Tongue (tissue), 3 donors: ENCODE measurements at places on chromosomes 11 and 22.
A peak's percentile ranks its signal among the peaks of the same experiment; 100 is the strongest.

DNA sequence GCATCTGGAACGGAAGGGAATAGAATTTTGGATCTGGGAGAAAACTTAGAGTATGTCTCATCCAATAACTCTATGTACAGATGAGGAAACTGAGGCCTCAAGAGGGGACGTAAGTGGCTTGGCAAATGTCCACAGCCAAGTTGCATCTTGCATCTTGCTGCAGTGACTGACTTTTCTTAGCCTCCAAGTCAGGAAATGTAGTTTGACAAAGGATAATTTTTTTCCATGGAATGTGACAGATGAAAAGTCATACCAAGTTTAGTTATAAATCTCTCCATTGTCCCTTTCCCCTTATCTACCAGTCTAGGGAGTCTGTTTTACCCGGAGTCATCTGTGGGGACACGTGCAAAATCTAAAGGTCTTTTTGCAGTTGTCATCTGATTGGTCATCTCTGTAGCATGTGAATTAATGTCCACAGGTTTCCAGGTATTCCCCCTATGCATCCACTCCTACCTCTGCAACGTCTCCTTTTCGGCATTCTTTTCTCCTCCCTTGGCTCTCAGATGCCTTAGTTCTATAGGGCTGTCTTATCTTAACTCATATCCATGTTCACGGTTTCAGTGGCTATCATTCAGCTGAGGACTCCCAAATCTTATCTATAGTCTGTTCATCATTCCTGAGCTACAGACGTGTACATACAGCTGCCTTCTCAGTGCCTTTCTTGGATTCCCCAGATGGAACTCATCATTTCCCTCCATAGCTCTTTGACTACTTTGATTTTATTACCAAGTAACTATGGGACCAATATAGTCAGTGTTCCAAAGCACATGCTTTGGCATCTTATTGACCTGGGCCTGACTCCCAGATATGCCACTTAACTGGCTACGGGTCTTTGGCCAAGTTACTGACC is 139.5 kb upstream of the TIMP3 start:
- DNase-seq, result no peak

- no peak for DNase-seq
Observed at GRCh38 chr11:95239871-95240649, 9.1 kb upstream of the SESN3 start.

DNA sequence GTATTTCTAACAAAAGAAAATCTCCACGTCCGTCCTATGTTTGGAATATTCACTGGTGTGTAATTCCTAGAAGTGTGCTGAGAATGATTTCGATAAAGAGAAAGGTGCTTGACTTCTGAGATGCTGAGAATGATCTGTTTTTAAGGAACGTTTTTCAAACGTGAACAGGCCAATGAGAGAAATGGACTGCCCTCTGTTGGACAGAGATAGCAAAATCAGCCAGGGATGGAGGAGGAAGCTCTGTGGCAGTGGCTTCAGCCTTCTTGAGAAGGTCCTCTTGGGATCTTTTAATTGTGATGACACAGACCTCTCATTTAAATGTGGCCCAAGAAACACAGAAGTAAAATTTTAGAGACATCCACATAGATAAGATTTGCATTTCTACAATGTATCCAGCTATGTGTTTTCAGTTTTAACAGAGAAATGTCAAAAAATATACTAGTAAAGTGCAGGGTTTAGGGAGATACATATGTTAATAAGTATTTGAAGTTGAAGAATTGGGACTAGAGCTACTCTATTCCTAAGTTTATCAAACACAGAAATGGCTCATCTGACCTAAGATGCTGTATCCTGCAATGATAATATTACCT is 84.0 kb upstream of the RCN1 start:
- DNase-seq, result peak; percentile 51

- no peak for DNase-seq
Observed at GRCh38 chr11:10663990-10664389, 29.6 kb downstream of the IRAG1 start.

GRCh38 chr11:34509336-34509876 is 4.2 kb downstream of the ELF5 start:
- DNase-seq, result no peak

- no peak for DNase-seq
Observed at GRCh38 chr11:111633756-111634362, 31.6 kb downstream of the SIK2 start.

DNA sequence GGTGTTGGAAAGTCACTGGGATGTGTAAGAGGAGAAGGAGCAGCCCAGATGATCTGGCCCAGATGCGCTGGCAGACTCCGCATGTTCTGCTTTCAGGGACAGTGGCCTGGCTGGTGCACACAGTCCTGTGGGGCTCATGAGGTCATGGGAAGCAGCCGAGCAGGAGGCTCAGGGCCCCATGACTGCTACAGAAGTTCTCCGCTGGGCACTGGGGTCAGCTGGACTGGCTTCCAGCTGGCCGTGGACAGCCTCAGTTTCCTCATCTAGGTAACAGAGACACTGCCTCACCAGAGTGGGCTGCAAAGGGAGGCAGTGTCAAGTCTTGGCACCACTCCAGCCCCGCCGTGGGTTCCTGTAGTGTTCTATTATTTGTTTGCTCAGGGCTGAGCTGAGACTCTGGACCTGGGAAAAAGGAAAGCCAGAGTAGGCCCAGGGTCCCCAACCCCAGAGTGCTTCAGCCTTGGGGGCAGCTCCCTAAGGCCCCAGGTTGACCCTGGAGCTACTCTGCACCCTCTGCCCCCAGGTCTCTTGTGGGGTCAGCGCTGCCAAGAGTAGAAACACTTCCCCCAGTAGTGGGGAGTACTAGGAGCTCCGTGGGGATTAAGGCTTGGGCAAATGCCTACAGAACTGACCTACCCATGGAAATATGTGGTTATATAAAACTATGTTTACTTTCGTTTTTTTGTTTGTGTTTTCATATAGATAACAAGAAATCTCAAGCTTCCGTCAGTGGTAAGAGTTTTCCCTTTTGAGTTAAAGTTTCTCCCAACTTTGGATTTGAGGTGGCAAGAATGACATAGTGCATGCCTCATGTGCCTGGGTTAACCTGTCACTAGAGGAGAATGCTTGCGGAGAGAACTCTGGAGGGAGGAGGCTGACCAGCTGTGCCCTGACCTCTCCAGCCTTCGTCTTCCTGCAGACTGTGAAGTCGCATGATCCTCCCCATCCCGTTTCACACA is 45.3 kb downstream of the MED15 start:
- peak; percentile 84 for DNase-seq

DNA sequence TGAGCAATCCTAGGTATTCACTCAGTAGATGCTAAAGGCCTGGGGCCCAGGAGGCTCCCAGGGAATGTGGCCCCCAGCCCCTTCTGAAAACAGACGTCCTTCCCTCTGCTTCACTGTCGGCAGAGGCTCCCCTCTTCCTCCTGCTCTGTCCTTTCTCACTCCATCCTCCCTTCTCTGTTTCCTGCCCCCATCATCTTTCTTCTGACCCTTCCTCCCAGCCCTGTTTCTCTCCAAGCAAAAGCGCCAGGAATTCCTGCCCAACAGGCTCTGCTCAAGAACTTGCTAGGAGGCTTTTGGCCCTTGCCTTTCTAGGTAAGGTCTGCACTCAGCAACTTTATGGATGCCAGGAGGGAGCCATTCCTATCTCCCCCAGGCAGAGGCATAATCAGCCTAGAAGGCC is 300.5 kb downstream of the NTM start:
- no peak for DNase-seq

DNA sequence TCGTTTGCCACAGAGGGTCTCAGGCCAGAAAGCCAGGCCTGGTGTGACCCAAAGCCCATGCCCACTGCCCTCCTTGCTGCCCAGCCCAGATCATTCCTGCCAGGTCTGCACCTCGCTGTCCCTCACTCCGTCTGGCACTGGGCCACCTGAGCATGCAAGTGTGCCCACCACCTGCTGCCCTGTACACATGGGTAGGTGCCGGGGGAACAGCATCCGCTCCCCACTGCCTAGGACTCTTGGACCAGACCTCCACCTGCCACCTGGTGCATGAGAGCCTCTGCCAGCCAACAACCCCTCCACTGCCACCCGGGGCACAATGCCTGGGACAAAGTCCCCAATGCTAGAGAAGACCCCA is 12.5 kb downstream of the MGAT3 start:
- no peak for DNase-seq

DNA sequence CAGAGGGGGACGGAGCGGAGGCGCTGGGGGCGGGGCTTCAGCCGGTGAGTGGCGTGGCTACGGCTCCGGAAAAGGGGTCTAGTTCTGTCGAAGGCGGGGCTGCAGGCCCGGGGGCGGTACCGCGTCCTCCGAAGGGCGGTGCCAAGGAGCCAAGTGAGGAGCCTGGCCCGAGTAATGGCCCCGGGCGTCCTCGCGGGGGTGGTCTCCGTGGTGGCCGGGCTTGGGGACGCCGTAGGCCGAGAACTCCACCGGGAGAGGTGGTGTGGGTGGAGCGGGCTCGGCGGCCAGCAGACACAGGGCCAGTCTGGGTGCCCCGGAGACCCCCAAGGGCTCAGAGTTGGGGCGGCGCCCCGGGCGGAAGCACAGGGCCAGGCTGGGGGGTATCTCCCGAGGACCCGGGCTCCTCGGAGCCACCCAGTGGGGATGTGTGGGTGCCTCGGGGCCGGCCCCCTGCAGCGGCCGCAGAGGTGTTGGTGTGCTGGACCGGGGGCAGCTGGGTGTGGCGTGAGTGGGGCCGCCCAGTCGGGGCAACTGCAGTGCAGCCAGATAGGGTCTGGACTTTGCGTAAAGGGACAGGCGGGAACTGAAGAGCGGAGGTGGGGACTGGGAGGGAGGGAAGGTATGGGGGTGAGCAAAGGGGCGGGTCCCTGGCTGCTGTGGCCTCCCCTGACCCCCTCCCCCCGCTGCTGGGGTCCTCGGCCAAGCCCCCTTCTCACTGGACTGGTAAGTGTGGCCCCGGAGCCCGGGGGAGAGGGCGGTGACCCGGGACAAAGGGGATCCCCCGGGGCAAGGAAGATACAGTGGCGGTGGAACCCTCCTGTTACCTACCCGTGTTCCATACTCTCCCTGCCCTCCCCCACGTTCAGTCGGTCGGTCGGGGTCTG is 838 bp downstream of the FKBP2 start:
- DNase-seq, result peak; percentile 58

GRCh38 chr11:34052608-34053160 is 1.2 kb downstream of the CAPRIN1 start:
- DNase-seq, result peak; percentile 45

DNA sequence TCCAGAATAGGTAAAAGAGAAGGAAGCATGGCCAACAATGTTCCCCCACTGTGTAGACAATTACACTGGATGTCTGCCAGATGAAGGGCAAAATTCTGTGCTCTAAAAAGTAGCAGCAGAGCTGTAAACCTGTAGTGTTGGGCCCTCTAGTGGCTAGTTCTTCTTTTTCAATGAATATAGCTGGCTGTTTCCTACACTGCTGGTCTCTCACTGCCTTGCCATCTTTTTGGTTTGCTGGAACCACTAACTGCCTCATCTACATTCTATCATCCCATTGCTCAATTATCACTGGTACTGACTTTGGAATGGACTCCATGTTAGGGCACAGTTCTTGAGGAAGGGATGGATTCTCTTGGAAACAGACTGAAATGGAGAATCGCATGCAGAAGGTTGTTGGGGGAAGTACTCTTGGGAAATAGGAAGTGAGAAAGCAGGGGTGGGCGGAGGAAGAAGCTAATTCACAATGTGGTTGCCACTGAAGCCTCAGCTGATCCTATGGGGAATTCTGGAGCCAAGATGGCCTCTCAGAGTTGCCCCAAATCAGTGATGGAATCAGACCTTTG is 17.9 kb downstream of the KCNE3 start:
- peak; percentile 88 for DNase-seq

DNA sequence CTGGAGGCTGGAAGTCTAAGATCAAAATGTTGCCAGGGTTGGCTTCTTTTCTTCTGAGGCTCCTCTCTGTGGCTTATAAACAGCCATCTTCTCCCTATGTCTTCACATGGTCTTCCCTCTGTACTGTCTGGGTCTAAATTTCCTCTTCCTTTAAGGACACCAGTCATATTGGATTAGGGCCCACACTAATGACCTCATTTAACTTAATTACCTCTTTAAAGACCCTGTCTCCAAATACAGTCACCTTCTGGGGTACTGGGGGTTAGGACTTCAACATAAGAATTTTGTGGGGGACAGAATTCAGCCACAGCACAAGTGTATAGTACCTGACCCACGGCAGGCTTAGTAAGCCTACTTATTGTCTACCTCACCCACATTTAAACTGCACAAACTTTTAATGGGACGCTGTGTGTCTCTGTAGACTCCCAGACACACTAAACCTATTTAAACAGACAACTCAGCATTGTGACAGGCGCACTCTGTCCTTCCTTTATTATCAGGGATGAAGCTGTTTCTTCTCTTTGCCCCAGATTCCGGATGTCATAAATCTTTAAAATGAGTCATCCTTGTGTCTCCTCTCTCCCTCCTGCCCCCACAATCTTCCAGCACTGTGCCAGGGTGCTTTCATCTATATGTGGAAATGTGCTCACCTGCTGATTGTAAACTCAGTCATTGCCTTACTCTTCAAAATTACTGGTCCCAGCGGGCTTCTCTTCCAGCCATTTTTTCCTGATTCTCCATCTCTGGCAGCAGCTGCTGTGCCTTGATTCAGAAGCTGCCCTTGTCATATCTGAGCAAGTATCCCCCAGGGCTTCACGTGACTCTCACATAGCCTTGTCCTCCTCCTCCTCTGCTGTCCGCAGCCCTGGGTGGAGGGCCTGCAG is 5.4 kb upstream of the MAPK8IP1 start:
- no peak for DNase-seq

DNA sequence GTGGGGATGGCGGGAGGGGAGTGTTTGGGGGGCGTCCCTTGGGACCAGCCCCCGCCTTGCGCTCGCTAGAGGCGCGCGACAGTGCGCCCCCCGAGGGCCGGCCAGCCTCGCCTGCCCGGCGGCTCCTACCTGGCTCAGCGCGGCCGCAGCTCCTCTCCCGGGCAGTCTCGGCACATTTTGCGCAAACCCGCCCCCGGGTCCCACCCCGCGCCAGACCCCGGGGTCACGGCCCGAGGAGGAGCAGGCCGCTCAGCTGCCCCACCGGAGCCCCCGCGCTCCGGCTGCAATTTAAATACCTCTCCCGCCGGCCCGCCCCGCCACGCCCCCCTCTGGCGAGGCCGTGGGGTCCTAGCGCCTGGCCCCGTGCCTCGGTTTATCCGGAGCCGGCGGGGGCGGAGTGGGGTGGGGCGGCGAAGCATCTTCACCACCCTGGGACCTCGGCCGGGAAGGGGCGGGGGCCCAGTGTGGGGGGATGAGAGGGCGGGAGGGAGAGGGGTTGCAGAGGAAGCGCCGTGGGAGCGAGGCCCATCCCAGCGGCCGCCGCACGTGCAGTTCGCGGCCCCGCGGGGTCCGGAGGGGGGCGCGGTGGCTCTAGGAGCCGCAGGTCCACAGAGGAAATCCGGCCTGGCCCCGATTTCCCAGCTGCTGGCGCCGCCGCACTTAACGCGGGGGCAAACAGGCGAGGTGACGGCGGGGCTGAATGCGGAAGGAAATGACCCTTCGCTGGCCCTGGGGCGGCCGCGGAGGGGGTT is at the start of gene LRRC32:
TSS of gene LRRC32 (minus strand) at position 263 of the 752 bp plus-strand sequence. CDS start 4,793 bp downstream, outside the sequence.
- DNase-seq, result peak; percentile 38

GRCh38 chr22:44395118-44396005 is 82.6 kb upstream of the SHISAL1 start:
- no peak for DNase-seq

- no peak for DNase-seq
Observed at GRCh38 chr11:111452817-111453552, 59.2 kb downstream of the BTG4 start.

GRCh38 chr22:30598986-30599385 is 7.3 kb upstream of the PES1 start:
- DNase-seq, result no peak
